8988T (cell line): ENCODE measurements at places on chromosomes 3 and 15.

DNA sequence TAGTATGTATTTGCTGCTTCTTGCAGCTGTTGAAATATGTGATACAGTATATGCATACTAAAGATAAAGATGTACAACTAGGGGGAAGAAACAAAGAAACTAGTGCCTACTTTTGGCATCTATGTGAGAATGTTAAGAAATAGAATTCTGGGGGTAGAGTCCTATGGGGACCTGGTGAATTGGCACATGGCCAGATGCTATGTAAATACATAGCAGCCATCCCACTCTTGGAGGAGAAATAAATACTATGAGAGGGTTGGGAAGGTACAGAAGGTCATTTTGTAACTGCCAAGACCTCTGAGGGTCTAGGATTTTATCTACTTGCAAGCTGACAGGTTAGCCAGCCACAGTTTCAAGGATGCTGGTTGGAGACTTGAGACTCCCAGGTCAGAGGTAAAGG, 298.3 kb upstream of the TBL1XR1 start:
- DNase-seq: no peak

DNA sequence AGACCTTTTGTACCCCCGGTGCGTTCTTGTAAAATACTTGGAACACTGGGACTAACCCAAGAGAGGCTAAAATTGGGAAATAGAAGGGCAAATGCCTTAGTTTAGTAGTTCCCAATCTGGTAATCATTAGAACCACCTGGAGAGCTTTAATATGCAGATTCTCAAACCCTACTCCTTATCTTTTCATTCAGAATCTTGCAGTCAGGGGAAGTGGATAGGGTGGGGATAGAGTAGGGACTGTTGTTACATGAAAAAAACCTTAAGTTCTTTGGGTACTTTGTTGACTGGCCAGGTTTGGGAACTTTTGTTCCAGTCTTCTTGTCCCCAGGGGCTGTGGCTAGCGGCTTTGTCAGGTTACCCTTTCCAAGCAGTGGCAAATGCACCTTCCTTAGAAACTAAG, 15.9 kb downstream of the MAPKBP1 start:
- DNase-seq: no peak

DNA sequence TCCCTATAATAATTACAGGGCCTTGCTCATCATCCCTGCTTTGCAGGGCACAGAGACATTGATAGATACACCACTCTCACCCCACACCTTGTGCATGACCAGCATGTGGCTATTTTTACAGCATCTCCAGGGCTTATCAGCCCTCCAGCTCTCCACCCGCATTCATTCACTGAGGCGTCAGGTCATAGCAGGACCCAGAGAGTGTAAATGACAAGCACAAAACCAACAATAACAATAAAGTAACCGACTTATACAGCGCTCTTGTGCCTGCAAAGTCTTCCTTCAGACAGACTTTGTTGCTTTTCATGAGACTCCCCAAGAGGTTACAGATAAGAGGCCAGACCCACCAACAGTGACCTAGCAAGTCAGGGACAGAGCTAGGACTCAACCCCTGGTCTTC, 80.7 kb downstream of the TLE3 start:
- DNase-seq: no peak

GRCh38 chr3:16177962-16178627, 3.6 kb downstream of the GALNT15 start:
- peak; percentile 86 for DNase-seq

DNA sequence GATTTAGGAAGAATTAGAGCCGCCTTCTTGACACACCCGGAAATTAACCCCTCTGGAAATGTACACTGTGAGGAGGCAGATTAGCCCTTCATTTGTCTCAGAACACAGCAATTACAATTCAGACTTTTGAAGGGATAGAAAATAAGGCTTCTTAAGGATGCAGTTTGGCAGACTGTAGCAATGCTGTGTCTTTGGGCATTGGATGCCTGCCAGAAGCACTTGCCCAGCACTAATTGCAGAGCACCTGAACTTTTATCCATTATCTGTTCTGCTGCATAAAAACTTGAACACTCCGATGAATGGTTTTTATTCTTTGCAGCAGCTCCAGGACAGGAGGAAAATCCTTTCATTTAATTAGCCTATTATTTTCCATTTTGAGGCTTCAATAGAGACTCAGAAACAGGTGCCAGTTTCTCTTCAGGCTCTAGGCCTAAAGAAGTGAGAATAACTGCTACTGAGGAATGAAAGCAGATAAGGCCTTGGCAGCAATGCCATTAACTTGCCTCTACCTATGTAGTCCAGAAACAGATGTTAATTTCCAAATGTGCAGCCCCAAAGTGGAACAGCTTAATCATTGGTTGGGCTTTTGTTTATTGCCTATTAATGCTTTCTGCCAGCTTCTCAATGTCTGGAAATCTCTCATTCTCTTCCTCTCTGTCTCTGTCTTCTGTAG, 418.5 kb downstream of the NSUN3 start:
- DNase-seq: no peak

DNA sequence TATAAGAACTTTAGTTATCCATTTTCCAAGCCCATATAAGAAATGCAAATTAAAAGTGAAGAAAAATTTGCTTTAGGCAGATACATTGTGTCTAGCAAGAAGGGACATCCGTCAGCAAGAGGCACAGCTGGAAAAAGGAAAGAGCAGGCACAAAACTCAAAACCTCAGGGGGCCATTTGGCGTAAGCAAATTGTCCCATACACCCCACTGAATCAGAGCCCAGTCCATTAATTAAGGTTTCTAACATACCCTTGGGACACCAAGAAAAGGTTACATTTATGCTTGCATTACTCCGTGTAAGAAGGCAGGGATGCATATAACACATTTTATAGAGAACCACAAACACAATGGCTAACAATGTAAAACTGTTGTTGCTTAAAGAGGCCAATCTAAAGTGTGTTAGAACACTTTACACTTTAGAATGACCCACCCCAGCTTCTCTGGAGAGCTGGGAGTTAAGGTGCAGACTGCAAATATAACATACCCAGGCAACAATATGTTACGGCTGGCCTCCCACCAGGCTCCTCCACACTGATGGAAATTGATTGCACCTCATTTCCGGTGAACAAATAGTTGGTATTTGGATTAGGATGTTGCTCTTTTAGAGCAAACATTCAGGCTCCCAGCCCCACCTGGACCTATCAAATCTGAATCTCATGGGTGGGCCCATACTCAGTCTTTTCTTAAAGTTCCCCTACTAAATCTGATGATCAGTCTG, 23.2 kb downstream of the SEMA5B start:
- DNase-seq: no peak

DNA sequence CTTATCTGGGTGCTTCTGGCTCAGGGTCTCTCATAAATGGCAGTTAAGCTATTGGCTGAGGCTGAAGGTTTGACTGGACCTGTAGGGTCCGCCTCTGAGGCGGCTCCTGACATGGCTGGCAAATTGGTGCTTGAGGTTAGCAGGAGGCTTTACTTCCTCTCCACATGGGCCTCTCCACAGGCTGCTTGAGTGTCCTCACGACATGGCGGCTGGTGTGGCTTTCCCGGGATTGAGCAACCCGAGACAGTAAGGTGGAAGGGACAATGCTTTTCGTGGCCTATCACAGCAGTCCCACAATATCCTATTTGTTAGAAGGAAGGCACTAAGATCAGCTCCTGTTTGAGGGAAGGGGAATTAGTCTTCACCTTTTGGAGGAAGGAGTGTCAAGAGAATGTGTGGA, 267.3 kb upstream of the LRRFIP2 start:
- DNase-seq: no peak

DNA sequence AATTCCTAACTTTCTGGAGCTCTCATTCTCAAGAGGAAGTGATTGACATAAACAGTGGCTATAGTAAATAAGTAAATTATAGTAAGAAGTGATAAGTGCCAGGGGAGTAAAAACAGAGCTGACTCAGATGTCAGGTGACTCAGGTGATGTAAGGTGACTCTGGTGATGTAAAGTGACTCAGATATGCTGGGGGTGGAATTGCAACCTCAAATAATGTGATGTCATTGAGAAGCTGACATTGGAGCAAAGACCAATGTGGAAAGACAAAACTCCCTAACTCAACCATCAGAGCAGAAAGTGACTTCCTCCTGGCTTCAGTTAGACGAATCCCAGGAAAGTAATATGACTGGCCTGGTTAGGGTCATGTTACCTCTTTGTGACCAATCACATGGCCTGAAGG, 144.2 kb upstream of the SNTN start:
- no peak for DNase-seq
